ENCODE measurements at places on chromosomes 5 and 9. TPM values are rescaled to one million over a fixed set of nuclear protein-coding genes. Genes with fewer than 3 reads are reported as not detected.

Gene ENC1
- total RNA-seq, result 72.1 TPM

Gene PCDHA4
- total RNA-seq, result 0.32 TPM

- DNase-seq, result no peak
Measured at GRCh38 chr5:96087939-96088338, 126.3 kb upstream of the ELL2 start.

DNA sequence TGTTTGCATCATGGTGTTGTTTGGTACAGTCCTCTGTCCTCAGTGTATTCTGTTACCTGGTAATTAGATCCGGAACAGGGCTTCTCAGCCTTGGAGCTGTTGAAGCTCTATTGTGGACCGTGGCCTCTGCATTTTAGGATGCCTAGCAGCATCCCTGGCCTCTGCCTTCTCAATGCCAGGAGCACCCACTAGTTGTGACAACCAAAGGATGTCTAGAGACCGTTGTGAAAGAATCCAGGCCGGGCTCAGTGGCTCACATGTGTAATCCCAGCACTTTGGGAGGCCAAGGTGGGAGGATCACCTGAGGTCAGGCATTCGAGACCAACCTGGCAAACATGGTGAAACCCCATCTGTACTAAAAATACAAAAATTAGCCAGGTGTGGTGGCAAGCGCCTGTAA lies 159.6 kb downstream of the CACNA1B start:
- no peak for DNase-seq

GRCh38 chr5:180120237-180121101 lies 48.9 kb upstream of the RNF130 start:
- DNase-seq, result no peak

- DNase-seq, result no peak
Measured at GRCh38 chr9:38229104-38229500, 160.1 kb upstream of the SHB start.

- peak; percentile 93 for DNase-seq
Measured at GRCh38 chr9:108444400-108445358, 411.1 kb downstream of the ACTL7B start.

DNA sequence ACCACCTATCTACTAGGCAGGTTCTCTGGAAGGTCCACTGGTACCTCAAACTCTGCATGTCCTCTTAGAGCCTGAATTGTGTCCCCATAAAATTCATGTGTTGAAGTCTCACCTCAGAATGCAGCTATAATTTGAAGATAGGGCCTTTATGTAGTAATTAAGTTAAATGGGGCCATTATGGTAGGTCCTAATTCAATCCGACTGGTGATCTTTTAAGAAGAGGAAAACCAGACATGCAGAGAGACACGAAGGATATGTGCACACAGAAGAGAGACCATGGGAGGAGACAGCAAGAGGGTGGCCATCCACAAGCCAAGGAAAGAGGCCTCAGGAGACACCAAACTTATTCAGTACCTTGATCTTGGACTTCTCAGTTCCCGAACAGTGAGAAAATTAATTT lies 345.4 kb downstream of the ENC1 start:
- DNase-seq, result no peak

All from fibroblast of villous mesenchyme (primary cell).